Adrenal gland (tissue), 19 donors: ENCODE measurements at places on chromosomes 7 and 10.

DNA sequence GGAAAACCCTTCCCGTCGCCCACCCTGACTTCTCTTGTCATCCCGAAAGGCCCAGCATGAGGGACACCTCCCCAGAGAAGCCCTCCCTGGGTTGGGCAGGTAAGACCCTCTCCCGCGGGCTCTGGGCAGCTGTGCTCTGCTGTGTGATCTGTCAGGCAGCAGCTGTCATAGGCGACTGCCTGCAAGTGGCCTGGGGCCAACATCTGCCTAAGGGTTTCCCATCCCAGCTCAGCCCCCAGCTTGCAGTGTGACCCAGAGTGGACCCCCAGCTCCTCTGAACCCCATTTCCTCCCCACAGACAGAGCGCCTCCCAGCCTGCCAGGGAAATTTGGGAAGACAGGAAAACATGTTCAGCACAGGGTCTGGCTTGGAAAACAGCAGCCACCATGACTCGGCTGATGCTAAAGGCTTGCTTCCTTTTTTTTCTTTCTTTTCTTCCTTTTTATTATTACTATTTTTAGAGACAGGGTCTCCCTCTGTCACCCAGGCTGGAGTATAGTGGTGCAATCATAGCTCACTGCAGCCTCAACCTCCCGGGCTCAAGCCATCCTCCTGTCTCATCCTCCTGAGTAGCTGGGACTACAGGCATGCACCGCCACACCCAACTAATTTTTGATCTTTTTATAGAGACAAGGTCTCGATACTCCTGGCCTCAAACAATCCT, 18.3 kb upstream of the TNRC18 start:
- DNase-seq: no peak

DNA sequence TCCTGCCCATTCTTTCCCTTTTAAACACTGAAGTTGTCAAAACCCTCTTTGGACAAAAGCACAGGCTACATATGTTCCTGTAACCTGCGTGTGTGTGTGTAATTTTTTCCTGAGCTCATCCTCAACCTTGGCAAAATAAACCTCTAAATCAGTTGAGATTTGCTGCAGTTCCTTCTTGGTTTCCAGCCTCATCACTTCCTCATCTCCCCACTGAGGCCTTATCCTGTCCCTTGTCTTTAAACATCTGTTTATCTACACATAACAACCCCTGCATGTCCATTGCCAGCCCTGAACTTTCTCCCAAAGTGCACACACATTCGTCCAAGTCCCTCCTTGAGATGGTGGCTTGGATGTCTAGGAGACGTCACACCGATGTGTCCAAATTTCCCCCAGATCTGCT, 35.5 kb downstream of the LYZL2 start:
- DNase-seq: no peak

GRCh38 chr7:85114342-85114741, 72.5 kb downstream of the SEMA3D start:
- DNase-seq: no peak

DNA sequence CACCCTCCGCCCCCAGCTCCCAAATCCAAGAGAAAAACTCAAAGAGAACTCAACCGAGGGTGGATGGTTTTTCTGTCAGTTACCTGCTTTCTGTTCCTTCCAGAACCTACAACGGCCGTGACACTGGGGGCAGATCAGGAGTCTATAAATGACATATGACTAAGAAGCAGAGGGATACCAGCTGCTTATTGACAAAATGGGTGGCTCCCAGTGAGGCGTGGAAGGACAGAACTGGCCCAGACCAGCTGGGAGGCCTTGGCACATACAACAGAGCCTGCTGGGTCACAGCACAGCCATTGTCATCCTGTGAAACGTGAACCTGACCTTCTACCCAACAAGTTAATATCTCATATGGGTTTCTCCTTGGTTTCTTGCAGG, 84.3 kb upstream of the ADRB1 start:
- DNase-seq: no peak

DNA sequence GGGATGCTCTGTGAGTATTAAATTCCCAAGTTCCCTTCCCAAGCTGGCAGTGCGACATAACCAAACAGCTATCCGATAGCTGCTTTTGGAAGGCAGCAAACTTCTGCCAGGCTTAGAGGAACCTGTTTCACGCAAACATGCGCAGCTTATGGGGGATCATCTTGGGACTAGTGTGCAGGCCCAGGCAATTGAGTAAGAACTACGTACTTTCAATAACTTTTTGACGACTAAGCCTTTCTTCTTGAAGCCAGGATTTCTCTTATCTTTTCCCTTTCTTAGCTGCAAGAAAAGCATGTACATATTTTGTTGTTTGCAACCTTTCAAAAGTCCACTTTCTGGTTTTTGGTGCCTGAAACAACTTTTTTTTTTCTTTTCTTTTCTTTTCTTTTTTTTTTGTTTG, 28.7 kb upstream of the SEPHS1 start:
- DNase-seq: no peak

DNA sequence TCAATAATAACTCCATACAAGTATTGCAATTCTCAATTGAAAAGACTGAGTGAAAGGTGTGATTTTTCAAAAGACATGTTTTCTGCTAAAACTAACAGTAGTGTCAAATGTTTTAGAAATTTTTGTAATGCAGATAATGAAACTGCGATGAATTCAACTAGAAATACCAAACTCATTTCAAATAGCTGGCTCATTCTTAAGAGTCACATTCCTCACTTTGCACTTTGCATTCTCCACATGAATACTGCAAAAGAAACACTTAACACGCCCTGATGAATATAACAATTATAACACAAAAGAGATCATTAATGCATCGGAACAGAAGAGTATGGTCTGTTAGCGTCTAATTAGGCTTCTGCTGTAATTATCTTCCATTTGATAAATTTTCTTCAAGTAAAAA, 15.5 kb upstream of the TSPAN12 start:
- DNase-seq: no peak

DNA sequence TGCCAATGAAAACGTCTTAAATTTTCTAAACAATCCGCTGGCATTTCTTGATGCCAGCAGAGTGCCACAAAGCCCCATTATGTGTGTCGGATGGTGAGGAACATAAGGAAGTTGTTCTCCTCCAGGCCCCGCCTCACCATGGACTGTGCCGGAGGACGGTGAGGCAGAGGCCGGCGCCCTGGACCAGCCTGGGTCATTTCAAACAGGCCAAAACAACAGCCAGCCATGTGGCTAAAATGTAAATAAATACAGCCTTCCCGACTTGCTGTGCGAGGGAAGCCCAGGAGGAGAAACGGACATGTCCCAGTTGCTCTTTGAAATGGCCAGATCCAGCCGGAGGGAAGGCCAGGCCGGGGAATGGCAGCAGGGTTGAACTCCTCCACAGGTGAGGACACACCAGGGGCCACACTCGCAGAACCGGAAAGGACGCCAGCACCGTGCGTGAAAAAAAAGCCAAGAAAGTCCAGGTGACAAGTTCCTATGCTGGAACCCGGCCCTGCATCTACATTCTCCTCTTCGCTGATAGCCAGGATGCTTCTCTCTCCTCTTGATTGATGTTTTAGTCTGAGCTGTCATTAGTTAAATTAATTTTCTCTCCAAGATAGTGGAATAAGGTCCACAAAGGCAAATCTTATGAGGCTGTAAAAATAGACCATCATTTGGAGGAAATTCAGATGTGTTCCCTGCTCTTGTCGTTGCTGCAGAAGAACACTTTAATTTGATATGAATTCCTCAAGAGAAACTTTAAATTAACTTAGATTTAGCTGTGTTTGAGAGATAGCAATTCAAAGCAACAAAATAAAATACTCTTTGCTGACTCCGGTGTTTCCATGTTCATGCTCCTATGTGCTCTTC, 64.6 kb downstream of the EBF3 start:
- no peak for DNase-seq

DNA sequence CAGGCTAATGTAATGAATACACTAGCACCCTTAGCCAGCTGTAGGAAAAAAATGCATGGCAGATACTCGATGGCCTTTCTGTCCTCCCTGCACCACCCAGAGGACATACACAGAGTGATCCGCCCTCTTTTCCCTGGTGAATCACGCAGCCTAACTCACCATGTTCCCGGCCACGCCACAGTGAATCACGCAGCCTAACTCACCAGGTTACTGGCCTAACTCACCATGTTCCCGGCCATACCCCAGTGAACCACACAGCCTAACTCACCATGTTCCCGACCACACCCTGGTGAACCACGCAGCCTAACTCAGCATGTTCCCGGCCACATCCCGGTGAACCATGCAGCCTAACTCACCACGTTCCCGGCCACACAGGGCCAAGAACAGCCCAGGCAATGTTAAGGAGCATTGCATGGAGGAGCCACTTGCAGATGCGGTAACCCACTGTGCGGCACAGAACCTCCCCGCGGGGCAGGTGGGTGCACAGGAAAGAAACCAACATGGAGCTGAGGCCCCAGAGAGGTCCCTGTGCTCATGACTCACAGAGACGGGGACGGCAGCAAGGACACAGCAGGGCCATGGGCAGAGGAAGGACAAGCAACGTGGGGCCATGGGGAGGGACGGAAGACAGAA, 508.5 kb downstream of the DNAJB6 start:
- DNase-seq: no peak

DNA sequence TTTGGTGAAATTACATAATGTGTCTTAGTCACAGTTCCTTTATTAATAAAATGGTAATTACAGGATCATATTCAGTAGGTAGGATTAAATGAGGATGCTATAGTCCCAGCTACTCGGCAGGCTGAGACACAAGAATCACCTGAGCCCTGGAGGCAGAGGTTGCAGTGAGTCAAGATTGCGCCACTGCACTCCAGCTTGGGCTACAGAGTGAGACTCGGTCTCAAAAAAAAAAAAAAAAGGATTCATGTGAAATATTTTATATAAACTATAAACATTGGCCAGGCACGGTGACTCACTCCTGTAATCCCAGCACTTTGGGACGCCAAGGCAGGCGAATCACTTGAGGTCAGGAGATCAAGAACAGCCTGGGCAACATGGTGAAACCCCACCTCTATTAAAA, 197.9 kb downstream of the IMMP2L start:
- no peak for DNase-seq

- no peak for DNase-seq
Measured at GRCh38 chr10:2128991-2129390, 391.7 kb upstream of the ADARB2 start.

GRCh38 chr7:82595176-82595575, 151.6 kb upstream of the CACNA2D1 start:
- DNase-seq: no peak
